ENCODE measurements at places on chromosomes 12 and 14.

DNA sequence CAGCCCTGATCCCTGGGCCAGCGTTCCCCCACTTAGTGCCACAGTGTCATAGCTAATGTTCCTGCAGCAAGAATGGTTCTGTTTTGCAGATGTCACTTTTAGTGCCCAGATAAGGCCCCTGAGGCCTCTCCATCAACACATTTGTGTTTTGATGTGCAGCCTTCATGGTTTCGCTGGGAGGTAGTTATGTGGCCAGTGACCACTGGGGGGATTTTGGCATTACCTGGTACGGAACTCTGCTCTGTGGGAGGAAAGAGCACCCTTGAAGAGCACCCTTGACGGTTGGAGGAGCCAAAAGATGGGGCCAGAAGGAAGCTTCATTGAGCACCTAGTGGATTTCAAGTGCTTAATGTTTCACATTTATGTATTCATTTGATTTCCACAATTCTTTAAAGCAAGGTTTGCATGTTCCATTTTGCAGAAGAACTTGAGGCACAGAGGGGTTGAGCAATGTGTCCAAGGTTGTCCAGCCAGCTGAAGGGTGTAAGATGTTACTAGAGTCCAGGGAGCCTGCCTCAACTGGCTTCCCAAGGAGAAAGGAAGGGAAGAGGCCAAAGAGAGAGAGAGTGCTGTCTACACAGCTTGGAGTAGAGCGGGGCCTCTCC, 13.0 kb downstream of the SERPINA11 start:
- DNase-seq: no peak

DNA sequence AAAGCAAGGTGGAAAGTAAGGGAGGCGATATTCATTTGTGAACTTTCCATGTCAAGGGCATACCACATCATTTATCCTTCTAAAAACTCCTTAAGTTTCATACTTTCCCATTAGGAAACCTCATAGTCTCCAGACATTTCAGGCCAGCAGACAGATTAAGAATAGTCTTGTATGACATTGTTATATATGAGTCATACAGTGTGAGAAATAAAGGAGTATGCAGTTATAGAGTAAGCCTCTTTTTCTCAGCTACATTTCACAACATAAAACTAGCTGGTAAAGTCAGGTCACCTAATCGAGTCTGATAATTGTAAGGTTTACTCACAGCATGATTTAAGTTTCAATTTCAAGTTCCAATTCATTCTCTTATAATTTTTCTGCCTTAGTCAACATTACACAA, 164.3 kb downstream of the GRIP1 start:
- DNase-seq: no peak

GRCh38 chr12:76199808-76200207, 115.3 kb upstream of the NAP1L1 start:
- DNase-seq: no peak

DNA sequence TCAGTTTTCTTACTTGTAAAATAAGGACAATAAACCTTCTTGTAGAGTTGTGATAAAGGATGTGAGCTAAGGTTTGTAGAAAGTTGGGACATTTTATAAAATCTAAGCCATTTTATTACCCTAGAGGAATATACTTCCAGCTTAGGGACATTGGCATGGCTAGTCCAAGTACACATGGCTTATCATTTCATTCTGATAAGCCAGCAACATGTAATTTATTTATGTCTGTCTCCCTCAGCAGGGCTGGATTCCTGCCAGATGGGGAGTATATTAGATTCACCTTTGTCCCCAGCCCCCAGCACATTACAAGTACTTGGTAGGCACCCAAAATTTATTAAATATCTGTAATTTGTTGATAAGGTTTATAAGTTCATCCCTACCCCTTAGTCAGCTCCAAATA, 6.3 kb upstream of the ATG14 start:
- no peak for DNase-seq

DNA sequence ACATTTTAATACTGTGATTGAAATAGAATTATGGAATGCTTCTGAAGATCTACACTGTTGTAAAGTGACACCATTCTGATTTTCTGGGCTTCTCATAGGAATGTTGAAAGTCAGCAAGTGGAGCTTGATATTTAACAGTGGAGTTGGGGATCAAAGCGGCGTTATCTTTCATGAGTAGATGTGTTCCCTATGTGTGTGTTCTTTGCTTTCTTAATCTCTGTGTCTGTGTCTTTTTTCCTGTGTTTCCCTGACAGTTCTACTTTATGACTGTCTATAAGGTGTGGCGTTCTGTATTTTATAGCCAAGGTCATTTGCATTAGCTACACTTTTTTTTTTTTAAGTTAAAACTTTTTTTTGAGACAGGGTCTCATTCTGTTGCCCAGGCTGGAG, 24.7 kb downstream of the SYNE2 start:
- no peak for DNase-seq

- DNase-seq: no peak
Observed at GRCh38 chr12:11787933-11788849, 138.7 kb downstream of the ETV6 start.

- peak; percentile 43 for DNase-seq
Observed at GRCh38 chr12:122834921-122835749, at the start of gene HIP1R. HIP1R (plus strand) TSS chr12:122835457; CDS start chr12:122835551, 94 bp downstream.

GRCh38 chr14:105026033-105026785, 5.3 kb upstream of the CDCA4 start:
- no peak for DNase-seq
